ENCODE measurements at places on chromosomes 7 and 10. TPM values are rescaled to one million over a fixed set of nuclear protein-coding genes. Genes with fewer than 3 reads are reported as not detected.

GRCh38 chr7:44155191-44156185 is 14.4 kb upstream of the MYL7 start:
- no peak for DNase-seq

DNA sequence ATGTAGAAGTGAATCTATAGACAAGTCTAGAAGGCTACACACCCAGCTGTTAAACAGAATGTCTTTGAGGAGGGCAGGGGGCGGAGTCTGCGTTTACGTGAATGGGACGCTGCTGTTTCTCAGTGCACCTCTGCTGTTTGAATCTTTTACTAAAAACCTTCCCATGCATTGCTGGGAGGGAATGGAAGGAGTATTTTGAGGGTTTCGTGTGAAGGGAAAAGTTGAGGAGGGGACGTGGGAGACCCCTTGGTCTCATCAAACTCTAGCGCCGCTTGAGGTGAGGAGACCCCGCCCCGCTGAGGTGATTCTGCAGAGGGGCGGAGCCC is 492 bp upstream of the VCL start:
- DNase-seq = no peak

GRCh38 chr7:50212666-50213621 is 91.6 kb upstream of the IKZF1 start:
- no peak for DNase-seq

GRCh38 chr7:154874409-154875113 is 128.4 kb downstream of the PAXIP1 start:
- no peak for DNase-seq

DNA sequence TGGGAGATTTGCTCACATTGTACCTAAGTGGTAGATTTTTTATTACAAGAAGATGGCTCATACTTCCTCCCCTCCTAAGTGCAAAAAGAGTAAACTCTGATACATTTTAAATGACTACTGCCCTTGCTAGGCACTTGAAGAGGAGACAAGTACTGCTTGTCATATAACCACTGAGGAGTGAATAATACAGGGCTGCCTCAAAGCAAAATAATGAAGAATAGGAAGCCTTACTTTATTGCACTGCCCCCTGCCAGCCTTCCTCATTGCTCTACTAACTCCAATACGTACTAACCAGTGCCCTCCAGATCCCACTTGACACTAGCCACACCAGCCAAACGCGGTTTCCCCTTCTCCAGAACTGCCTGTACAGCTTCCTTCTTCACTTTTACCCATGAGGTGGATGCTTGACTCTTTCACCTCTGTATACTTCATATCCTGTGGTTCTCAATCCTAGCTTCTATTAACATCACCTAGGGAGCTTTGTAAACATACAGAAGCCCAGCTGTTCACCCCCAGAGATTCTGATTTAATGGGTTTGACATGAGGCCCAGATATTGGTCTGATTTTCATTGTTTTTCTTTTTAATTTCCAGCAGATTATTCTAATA is 11.7 kb upstream of the MTERF1 start:
- no peak for DNase-seq

DNA sequence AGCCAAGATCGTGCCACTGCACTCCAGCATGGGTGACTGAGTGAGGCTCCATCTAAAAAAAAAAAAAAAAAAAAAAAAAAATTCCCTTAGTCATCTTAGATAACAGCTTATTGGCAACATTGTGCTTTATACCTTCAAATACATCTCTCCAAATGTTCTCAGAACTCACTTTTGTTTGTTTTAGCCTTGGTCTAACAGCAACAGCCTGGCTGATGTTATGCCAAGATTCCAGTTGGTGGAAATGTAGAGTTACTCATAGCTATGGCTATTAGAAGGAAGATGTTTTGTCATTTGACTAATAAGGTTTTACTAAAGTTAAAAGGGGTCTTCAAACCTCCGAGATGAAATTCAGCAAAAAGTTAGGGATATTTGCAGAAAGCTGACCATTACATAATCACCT is 481.4 kb downstream of the NEBL start:
- no peak for DNase-seq

GRCh38 chr7:30900053-30900452 is 11.6 kb upstream of the AQP1 start:
- DNase-seq = no peak

DNA sequence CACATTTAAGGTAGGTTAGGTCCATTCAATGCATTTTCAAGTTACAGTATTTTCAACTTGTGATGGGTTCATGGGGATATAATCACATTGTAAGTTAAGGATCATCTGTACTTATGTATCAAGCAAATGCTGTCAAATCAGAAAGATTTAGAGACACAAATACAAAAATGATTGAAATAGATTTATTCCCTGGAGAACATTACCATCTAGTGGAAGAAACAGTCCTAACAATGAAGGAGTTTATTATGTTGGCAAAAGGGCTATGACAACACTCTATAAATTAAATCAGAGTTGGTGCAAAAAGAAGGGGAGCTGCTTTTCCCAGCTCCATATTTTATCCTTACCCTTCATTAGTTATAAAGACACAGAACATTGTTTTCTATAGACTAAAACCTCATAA is 69.0 kb downstream of the PRSS58 start:
- no peak for DNase-seq

- DNase-seq = no peak
Measured at GRCh38 chr7:130393841-130394411, 13.6 kb downstream of the CPA1 start.

DNA sequence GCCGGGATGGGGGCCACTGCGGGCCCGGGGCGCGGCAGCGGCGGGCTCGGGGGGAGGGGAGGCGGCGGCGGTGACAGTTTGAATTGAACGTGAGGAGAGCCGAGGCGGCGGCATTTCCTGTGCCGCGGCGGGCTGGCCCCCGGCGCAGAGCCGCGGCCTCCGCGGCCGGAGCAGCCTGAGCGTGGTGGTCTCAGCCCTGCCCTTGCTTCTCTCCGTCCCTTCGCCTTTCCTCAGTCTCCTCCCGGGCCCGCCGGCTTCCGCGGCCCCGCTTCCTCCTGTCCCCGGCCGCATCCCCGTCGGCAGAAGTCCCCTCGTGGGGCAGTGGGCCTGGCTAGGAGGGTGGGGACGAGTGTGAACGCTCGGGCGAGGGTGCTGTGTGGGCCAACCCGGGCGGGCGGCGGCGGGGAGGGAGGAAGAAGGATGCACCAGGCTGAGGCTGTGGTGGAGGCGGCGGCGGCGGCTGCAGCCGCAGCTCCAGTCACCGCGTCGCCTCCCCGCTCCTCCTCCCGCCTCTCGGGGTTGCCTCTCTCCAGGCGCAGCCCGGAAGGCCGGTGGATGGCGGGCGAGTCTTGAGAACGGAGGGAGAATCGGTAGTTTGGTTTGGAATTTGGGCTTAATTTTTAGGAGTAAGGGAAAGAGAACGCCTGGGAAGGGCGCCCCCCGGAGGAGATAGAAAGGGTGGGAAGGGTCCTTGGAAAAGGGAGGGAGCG is 690 bp downstream of the SEPTIN7 start:
- DNase-seq = peak; percentile 78

BTBD16 gene
- 0.98 TPM for total RNA-seq

SFRP4 gene
- 2.2 TPM for total RNA-seq

ZP3 gene
- 3.4 TPM for total RNA-seq

COL13A1 gene
- total RNA-seq = 8.5 TPM

SLC18A3 gene
- total RNA-seq = 21.5 TPM

TUBAL3 gene
- not detected for total RNA-seq

ENTPD1 gene
- total RNA-seq = not detected

NANOS1 gene
- total RNA-seq = 34.0 TPM

Measured in glutamatergic neuron (in vitro differentiated cells).